ENCODE measurements at places on chromosomes 11 and 22. TPM values are rescaled to one million over a fixed set of nuclear protein-coding genes. Genes with fewer than 3 reads are reported as not detected.

Gene EHD1
- total RNA-seq: 455 TPM

Gene CDCA5
- 50.9 TPM for total RNA-seq

Gene THAP7
- 75.8 TPM for total RNA-seq

Gene MPEG1
- 3.8 TPM for total RNA-seq

Gene CRYBB3
- 0.63 TPM for total RNA-seq

Gene OR51B2
- not detected for total RNA-seq

Gene NUCB2
- 186 TPM for total RNA-seq

Gene P2RY2
- total RNA-seq: 2.0 TPM

Gene ZC3H7B
- total RNA-seq: 63.0 TPM

Gene TMEM121B
- total RNA-seq: 2.9 TPM

Gene DESI1
- total RNA-seq: 45.3 TPM

Gene TMEM225
- total RNA-seq: 10.0 TPM

Gene PACSIN2
- 45.6 TPM for total RNA-seq

Gene MUC15
- total RNA-seq: not detected

Gene ZP1
- total RNA-seq: 3.5 TPM

Gene RIMBP3B
- total RNA-seq: 12.1 TPM

- peak; percentile 86 for DNase-seq
These were observed 3.3 kb downstream of the FAM118B start for GRCh38 chr11:126214841-126215240.

DNA sequence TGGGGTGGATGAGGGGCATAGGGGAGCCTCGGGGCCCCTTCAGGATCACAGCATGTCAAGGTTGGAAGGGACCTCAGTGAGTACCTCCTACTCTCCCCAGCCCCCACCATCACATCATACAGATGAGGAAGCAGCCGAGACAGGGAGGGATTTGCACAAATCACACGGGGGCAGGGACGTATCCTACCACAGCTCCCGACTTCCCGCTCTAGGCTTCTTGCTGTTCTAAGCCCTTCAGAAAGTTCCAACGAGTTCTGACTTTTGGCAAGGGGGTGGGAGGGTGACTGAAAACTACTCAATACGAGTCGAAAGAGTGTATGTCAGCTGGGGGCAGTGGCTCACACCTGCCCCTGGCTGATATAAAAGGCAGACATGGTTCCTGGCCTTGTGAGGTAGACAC is 4.7 kb upstream of the RAD9A start:
- no peak for DNase-seq

DNA sequence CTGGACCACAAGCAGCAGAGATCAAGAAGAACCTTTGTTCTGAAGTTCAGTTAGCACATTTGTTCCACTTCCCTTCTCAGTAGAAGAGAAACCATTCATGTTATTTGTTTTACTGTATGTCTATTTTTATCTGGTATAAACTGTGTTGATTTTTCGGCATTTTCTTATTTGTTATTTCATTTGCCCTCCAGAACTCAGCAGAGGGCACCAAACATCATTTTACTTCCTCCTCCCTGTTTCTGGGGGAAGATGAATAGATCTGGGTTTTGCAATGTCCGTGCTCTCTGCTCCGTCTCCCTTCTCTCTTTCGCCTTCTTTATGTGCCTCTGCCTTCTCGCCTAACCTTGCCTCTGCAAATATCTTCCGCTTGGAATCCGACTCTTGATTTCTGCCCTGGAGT is 366.9 kb downstream of the NTM start:
- no peak for DNase-seq

DNA sequence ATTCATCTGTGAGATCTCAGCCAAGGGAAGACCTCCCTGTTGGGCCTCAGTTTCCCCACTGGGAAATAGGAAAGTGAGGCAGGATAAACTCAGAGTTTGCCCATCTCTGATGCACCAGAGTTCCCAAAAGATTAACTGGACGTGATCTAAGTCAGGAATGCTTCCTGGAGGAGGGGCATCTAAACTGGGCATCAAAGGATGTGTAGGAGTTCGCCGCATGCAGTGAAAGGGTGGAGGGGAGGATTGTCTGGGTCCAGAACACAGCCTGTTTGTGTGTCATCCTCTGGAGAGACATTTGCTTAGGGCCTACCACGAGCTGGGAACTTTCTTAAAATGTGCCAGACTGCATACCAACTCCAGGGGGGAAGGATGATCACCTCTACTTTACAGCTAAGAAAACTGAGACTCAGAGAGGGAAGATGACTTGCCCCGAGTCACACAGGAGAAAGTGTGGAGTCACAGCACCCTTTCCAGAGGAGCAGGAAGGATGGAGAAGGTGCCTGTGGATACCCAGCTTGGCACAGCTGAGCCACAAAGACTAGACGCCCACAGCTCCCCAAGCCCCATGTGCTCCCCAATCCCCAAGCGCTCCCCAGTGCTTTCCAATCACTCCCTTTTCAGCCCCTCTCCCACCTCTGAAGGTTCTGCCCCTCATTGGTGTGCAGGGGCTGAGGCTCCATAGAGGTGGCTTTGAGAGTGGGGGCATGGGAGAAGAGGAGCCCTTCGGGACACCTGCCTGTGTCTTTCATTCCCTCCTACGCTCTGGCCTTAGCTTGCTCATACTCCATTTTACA is 50.1 kb downstream of the MN1 start:
- no peak for DNase-seq

DNA sequence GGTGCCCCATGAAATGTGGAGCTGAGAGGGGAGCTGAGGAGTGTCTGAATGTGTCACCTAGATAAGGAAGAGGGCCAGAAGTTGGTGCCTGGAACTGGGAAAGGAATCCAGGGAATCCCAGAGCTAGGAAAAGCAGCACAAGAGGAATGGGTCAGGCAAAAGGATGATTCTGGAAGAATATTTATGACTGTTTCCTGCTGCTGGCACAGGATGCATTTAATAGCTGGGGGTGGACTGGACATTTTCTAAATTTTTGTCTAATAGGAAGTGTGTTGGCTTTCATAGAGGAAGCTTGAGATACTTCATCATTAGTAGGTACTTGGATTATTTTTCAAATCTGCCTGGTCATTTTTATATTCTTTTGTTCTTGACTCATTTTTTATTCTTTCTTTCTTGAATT is 17.4 kb upstream of the MRGPRX2 start:
- DNase-seq: no peak

GRCh38 chr11:68471360-68472340 is 11.1 kb downstream of the PPP6R3 start:
- no peak for DNase-seq

- peak; percentile 75 for DNase-seq
These were observed 4.6 kb downstream of the TRABD start for GRCh38 chr22:50190182-50190940.

GRCh38 chr11:69611548-69612526 is 29.1 kb upstream of the CCND1 start:
- no peak for DNase-seq

GRCh38 chr22:40193429-40194421 is 16.0 kb downstream of the TNRC6B start:
- DNase-seq: peak; percentile 50

GRCh38 chr11:86873573-86874083 is 73.3 kb downstream of the PRSS23 start:
- no peak for DNase-seq

GRCh38 chr11:112226831-112227401 is 688 bp downstream of the PTS start:
- DNase-seq: no peak

DNA sequence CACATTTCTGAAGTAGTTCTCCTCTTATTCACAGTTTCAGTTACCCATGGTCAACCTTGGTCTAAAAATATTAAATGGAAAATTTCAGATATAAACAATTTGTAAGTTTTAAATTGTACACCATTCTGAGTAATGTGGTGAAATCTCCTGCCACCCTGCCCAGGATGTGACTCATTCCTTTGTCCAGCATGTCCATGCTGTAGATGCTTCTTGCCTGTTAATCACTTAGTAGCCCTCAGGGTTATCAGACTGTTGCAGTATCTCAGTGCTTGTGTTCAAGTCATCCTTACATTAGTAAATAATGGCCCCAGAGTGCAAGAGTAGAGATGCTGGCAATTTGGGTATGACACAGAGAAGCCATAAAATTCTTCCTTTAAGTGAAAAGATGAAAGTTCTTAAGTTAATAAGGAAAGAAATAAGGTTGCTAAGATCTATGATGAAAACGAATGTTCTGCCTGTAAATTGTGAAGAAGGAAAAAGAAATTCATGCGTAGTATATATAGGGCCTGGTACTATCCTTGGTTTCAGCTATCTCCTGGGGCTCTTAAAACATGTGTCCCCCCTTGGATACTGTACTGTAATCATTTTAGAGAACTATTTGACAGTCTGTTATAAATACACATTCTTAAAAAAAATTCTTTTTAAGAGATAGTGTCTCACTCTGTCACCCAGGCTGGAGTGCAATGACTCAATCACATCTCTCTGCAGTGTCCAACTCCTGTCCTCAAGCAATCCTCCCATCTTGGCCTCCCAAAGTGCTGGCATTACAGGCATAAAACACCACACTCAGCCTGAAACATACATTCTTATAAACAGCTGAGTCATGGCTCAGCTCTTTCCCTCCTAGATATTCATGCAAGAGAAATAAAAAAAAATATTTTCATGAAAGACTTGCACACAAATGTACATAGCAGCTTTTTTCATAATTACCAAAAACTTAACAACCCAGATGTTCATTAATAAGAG is 31.3 kb downstream of the MTNR1B start:
- no peak for DNase-seq

DNA sequence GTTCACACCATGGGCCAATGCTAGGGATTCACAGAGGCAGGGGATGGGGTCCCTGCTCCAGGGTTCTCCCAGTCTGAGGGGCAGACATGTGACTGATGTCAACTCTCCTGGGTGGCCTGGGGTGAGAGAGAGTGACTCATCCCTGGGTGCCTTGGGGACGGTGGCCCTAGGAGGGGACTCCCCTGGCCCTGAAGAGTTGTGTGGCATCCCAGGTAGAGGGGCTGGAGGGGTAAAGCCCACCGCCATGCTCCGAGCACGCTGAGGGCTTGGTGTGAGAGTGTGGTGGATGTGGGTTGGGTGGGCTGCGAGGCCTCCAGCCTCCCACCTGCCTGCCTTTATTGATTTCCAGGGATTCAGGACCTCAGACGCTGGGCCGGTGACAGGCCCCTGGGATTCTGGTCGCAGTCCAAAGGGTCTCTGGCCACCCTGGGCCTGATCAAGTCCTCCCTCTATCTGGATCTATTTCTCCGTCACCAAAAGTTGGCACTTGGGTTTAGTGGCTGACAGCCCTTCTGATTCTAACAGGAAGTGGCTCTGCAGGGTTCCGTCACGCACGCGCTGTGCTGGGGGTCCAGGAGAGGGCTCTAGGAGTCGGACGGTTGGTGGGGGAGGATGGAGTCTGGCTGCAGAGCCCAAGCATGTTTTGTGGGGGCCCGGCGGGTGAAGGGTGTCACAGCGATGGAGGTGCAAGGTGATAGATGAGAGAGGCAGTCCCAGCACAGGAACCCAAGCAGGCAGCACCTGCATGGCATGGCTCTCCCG is 27.3 kb upstream of the WNT7B start:
- no peak for DNase-seq

- DNase-seq: no peak
These were observed 2.1 kb upstream of the APOA5 start for GRCh38 chr11:116793772-116794097.

DNA sequence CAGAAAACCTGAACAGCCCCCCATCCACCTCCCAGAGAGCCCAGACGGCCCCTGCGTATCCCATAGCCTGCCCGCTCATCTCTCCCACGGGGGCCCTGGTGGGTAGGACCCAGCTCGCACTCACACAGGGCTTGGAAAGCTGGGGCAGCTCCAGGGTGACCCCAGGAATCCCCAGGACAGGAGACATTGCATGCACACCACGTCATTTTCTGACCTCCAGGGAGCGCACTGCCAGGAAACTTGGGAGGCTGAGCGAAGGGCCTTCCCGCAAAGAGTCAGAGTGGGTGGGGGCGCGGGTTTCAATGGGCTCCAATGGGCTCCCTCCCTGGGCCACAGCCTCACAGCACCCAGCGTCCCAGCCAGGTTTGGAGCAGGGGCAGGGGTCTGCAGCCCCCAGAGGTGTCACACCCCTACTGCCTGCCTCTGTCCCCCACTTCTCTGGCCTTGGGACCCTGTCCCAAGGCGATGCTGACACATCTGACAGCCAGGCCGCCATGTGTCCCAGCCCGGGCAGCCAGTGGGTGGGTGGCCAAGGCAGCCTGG is 8.2 kb upstream of the SYT8 start:
- peak; percentile 53 for DNase-seq

Data from testis (tissue), 5 donors.